Uterus (tissue), 4 donors: ENCODE measurements at places on chromosomes 2 and 18.
A peak's percentile ranks its signal among the peaks of the same experiment; 100 is the strongest.

DNA sequence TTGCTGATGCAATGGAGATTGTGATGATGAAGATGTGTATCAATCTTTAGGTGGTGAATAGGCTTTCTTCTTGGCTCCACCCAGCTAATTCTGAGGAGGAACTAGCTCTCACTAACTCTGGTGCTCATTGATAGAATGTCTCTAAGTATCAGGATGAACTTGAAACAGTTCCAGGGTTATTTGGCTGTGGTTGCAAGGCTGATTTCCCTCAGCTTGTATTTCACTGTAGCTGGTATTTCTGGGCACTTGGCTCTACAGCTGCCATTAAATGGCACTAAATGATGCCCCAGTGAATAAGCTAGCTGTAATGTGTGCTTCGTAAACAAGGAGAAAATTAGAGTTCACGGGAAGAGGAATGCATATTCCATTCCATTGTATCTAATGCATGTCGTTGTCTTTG lies 241.2 kb downstream of the RPIA start:
- DNase-seq, result no peak

DNA sequence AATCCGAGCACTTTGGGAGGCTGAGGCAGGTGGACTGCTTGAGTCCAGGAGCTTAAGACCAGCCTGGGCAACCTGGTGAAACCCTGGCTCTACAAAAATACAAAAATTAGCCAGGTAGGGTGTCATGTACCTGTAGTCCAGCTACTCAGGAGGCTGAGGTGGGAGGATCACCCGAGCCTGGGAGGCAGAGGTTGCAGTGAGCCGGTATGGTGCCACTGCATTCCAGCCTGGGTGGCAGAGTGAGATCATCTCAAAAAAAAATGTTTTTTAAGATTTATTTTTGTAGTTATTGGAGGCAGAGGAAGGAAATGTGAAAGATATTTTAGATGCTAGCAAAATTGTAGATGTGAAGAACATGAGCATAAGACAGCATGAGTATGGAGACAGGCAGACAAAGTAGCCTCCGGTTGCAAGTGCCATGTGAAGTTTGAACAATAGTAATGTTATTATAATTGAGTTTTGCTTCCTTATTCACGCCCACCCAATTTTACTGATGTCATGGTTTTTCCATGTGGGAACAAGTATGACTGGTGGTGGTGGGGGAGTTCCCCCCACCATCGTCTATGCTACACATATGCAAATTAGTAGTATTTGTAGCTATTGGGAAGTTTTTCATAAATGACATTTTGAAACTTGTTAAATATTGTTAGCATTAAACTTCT lies 18.0 kb downstream of the REL start:
- DNase-seq, result no peak

- DNase-seq, result peak; percentile 52
These were observed 55.4 kb downstream of the EPAS1 start for GRCh38 chr2:46352621-46353020.

GRCh38 chr2:109459485-109459884 lies 154.3 kb downstream of the SEPTIN10 start:
- peak; percentile 7 for DNase-seq

GRCh38 chr2:222862909-222863544 lies 2.2 kb downstream of the ACSL3 start:
- no peak for DNase-seq

GRCh38 chr2:158045362-158045761 lies 56.3 kb upstream of the UPP2 start:
- DNase-seq, result no peak

DNA sequence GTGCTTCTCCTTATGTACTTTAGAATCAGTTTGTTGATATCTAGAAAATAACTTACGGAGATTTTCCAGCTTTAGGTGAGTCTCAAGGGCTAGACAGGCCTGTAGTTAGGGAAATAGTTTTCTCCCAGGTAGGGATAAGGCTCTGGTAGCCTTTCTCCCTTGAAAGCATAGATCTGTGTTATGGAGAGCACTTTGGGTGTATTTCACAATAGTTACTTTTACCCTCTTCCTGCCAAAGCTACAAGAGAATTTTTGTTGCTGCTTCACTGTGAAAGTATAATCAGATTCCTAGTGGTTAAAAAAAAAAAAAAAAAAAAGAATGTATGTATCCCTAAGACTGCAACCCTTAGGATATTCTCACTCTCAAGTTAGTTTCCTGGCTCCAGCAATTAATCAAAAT lies 267.5 kb downstream of the PIK3C3 start:
- DNase-seq, result no peak

DNA sequence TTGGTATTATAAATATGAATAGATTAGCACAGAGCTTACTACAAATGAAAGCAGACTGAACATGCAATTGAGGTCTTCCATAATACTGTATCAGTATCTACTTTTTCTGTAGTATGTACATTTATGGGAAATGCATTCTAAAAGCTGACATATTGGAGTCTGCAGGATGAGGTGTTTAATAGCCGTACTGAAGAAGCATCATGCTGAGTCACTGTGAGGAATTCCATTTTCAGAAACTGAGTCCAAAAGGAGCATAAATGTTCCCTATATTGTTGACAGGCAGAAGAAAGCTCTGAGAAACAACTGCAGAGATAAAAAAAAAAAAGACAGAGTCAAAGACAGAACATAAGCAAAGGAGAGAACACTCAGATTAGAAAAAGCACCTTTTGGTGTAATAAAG lies 366.7 kb upstream of the SPHKAP start:
- DNase-seq, result no peak

DNA sequence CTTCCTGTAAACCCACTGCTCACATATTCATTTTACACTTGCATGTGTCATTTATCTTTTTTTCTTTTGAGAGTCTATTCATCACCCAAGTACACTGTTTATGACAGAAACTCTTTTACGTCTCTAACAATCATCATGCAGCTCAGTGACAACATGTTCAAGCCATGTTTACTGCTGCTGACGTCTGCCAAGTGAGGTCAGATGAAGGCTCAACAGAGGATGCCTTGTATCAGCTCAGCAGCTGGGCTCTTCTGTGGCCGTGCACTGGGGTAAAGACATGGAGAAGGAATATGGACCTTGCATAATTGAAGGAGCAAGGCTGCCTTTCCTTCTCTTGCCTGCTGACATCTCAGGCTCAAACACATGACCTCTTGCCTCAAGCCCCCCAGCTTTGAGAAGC lies 99.6 kb downstream of the ADD2 start:
- DNase-seq, result no peak

- DNase-seq, result no peak
These were observed 321.5 kb upstream of the HNRNPA3 start for GRCh38 chr2:176891105-176891504.

GRCh38 chr2:55780697-55781096 lies 87.1 kb upstream of the PNPT1 start:
- no peak for DNase-seq

DNA sequence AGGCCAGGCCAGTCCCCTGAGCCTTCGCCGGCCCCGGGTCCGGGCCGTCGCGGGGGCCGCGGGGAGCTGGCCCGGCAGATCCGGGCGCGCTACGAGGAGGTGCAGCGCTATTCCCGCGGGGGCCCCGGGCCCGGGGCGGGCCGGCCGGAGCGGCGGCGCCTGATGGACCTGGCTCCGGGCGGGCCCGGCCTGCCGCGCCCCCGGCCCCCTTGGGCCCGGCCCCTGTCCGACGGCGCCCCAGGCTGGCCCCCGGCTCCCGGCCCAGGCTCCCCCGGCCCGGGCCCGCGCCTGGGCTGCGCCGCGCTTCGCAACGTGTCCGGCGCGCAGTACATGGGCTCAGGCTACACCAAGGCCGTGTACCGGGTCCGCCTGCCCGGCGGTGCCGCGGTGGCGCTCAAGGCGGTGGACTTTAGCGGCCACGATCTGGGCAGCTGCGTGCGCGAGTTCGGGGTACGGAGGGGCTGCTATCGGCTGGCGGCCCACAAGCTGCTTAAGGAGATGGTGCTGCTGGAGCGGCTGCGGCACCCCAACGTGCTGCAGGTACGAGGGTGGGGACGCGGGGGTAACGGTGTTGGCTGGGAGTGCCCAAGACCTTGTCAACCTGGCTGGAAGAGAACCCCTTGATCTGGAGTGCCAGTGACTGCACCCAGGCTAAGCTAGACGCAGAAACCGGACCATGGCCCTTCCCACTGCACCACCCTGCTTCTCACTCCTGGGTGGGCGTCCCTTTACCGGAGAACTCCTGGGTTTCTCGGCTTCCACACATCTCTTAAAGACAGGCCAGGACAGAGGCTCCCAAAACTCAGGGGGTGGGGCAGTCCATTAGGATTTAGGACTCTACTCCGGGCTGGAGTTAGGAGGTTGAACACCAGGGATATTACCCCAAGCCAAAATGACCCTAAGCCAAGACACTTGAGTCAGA lies 739 bp downstream of the PKDCC start:
- DNase-seq, result peak; percentile 50

GRCh38 chr2:222722327-222722946 lies 51.0 kb downstream of the MOGAT1 start:
- DNase-seq, result no peak

DNA sequence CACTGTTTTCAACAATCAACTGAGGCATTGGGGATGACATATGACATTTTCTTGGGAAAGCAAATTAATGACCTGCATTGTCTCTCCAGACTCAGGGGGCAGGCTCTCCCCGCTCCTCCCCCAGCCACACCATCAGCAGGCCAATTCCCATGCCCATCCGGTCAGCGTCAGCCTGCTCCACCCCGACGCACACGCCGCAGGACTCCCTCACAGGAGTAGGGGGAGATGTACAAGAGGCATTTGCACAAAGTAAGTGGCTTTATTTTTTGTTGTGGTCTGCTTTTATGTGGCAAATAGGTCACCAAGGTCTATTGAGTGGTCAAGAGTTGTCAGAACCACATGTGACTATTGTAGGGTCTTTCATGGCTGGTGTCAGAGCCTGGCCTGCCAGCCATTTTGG lies 165.1 kb downstream of the DTNA start:
- DNase-seq, result no peak

GRCh38 chr2:1639086-1639858 lies 105.0 kb downstream of the PXDN start:
- no peak for DNase-seq

- DNase-seq, result no peak
These were observed 714 bp upstream of the SCN9A start for GRCh38 chr2:166376488-166376828.

DNA sequence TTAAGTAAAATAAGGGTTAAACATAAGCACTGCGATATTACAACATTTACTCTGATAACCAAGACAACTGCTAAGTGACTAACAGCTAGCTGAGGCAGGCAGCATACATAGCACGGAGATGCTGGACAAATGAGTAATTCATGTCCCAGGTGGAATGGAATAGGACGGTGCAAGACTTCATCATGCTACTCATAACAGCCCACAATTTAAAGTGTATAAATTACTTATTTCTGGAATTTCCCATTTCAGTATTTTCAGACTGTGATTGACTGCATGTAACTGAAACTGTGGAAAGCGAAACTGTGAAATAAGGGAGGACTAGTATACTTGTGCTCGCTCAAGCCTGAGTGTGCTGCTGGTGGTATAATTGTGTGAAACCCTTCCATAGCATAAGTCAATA lies 12.9 kb downstream of the IER3IP1 start:
- no peak for DNase-seq

DNA sequence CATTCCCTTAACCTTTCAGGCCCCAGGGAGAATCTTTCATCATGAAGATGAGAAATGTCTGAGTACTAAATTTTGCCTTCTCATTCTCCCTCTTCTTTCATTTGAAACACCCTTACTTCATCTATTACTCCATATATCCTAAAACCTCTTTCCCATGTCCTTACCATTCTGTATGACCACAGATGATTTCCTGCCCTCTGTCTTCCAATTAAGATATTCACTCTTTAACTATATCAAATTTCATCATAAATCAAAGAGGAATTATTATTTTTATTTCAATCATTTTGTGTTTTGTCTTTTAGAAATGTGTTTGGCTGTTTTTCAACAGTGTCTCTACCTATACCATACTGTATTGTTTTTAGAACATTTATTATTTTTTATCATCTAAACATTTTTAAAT lies 964.9 kb upstream of the KLHL29 start:
- no peak for DNase-seq

DNA sequence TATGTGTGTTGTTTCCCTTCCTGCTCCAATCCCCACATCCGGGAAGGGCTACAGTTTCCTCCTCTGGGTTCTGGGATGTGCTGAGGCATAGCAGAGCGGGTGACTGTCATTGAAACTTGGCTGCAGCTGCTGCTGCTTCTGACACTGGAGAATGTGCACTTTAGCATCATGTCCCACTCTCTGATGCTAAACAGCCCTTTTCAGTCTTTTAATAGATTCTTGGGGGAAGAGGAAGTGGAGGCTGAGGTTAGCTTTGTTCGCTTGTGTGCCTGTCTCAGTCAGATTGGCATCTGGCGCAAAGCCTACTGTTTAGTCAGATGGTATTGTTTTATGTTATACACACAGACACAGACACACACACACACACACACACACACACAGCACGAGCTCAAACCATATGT lies 136.5 kb upstream of the RND3 start:
- DNase-seq, result no peak

DNA sequence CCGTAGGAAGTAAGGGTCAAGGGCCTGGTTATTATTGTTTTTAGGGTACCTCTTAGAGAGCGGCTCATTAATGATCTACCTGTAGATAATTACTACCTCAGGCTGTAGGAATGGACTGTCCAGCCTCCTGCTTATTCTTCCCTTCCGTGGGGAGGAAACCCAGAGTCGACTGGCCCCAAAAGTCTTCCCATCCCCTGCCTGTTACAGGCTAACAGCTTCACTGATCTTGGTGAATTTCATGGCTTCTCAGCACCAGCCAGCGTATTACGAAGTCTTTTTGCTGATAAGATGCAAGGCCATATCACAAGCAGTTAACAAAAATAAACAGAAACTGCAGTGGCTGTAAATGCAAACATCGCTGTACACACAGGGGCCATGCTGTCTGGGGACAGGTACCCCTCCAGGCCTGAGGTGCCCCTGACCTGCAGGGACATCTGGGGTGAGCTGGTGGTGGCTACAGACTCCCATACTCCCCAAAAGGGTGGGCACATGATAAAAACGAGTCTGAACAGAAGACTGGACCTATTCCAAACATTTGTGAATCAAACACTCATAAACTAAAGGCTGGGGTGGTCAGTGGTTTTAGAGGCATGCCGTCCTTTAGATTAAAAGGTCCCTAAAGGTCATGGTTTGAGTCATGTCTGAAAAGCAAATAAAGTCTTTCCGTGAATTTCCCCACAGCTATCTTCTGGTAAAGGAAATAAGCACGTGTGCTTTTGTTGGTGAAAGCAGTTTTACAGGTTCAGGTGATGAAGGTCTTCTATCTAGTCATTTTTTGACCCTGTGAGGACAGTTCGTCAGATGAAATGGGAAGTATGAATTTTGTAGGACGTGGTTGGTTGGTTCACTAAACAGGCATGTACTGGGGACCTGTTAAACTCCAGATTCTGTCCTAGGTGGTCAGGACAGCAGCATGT lies 36.7 kb downstream of the TTC39C start:
- DNase-seq, result no peak

DNA sequence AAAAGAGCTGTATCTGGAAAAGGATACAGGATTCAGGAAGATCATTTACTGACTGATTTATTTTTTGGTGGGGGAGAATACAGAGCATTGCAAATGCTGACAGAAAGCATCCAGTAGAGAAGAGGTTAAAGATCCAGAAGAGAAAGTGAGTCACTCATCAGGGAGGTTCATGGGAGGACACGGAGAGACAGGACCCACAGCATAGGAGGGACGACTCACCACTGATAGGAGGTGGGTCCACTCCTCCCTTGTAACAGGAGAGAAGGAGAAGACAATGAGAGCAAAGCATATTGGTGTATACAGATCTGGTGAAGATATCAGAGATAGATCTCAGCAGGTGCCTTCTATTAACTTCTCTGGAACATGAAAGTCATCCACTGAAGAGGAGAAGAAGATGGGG lies 142.4 kb upstream of the AQP4 start:
- DNase-seq, result no peak

GRCh38 chr2:74228772-74229171 lies 30.4 kb downstream of the MTHFD2 start:
- DNase-seq, result no peak

GRCh38 chr18:73279498-73279897 lies 411.7 kb upstream of the NETO1 start:
- DNase-seq, result no peak
